ENCODE measurements at places on chromosomes 4 and X.

GRCh38 chrX:97547877-97548578, 664.3 kb downstream of the RPA4 start:
- DNase-seq, result no peak

GRCh38 chr4:2436761-2437474, 18.2 kb downstream of the CFAP99 start:
- no peak for DNase-seq

DNA sequence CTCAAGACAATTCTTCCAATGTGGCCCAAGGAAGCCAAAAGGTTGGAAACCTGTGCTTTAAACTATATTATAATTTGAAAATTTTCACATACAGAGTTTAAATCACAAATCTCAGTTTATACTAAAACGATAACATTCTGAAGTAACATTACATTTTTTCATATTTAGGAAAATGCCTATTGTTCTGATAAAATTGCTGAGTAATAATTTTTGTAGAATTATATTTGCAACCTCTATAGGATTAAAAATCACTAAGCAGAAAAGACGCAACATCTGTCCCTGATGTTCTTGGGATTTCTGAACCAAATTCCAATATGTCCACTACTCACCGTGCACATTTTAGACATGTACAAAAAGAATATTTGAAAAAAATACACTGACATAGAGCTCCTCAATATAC, 10.5 kb downstream of the ZNF732 start:
- DNase-seq, result no peak

DNA sequence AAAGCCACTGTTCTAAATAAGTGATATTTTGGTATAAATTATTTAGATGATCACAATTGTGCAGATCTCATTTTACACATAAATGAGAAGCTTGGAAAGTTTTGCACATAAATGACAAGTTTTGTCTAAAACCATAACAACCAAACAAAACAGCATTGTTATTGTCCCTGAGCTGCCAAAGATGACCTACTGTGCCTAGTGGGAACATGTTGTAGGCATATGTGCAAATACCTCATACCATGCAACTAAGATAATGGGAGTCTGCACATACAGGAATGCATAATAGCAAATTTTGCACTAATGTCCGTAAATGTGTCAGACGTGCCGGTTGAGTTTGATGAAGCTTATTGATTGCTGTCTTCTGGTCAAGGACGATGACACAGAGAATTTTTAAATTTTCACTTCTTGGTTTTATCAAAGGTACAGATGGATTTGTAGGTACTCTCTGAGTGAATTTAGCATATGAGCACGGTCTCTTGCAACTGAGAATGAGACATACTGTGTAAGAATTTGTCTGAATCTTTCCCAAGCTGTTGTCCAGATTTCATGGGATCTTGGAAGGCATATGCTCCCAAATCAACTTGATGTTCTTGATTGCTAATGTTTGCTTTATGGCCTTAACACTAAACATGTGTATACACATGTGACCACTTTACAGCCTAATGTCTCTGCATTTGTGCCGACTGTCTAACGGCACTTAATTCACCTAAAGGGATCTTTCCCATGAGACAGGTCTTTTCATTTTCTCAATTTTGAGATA, 1133.5 kb downstream of the FAT4 start:
- DNase-seq, result no peak

GRCh38 chrX:110310000-110310790, 7.7 kb downstream of the AMMECR1 start:
- DNase-seq, result no peak

GRCh38 chr4:34182306-34182705, 2062.0 kb downstream of the ARAP2 start:
- no peak for DNase-seq

GRCh38 chrX:131840799-131841495, 182.2 kb upstream of the STK26 start:
- no peak for DNase-seq

- no peak for DNase-seq
Observed at GRCh38 chr4:153520801-153521329, 54.7 kb downstream of the TMEM131L start.

- no peak for DNase-seq
Observed at GRCh38 chr4:184369871-184370270, 104.5 kb downstream of the IRF2 start.

GRCh38 chrX:39043838-39044550, 242.7 kb downstream of the MID1IP1 start:
- DNase-seq, result no peak

DNA sequence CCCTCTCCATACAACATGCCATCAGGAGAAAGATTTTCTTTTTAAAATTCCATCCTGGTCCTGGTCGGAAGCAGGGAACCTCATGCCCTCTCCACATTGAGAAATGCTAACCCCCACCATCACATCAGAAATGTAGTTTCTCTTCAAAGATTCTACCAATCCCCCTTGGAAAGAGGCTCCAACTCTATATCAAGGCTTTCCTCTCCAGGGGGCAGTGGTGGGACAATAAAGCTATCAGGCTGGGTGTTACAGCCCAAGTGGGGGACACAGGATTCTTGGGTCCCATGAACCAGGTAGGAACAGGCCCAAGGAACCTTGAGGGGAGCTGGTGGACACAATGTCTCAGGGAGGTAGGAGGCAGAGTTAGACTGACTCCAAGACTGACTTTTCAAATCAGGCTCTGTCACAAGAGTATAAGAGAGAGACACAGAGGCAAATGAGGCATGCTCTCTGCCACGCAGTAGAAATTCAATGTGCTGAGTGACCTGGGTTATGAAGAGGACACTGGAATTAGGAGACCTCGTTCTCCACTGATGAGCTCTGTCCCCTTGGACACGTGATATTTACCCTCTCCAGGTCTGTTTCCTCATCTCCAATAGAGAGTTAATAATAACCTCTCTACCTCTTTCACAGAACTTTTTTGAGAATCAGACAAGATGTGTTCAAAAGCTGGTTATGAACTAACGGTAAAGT, 4.5 kb downstream of the GJB1 start:
- no peak for DNase-seq

DNA sequence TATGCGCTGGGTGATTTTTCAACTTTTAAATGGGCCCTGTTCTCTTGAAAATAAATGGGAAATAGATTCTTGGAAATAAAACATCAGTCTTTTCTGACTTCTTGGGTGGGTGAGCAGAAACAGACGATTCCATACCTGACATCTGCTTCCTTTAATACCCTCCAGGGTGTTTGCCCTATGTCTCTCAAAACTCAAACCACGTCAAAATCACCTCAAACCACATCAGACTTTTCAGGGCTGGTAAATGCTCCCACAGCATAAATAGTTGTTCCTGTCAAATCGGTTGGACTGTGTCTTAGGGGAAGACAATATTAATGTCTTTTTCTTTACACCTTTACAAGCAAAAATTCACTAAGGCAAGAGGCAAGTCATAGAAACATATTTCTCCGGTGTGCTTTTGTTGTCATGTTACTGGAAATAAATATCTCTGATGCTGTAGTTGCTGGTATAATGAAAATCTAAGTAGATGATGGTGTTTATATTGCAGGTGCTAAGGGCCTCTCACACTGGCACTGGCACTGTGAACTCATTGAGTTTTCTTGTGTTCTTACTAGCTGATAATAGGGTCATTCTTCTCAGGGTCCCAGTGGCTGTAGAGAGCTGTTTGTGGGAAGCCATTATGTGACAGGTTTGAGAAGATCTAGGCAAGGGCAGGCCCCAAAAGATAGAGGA, 380.4 kb downstream of the RAPGEF2 start:
- no peak for DNase-seq

GRCh38 chr4:11072999-11073398, 355.7 kb downstream of the HS3ST1 start:
- no peak for DNase-seq

DNA sequence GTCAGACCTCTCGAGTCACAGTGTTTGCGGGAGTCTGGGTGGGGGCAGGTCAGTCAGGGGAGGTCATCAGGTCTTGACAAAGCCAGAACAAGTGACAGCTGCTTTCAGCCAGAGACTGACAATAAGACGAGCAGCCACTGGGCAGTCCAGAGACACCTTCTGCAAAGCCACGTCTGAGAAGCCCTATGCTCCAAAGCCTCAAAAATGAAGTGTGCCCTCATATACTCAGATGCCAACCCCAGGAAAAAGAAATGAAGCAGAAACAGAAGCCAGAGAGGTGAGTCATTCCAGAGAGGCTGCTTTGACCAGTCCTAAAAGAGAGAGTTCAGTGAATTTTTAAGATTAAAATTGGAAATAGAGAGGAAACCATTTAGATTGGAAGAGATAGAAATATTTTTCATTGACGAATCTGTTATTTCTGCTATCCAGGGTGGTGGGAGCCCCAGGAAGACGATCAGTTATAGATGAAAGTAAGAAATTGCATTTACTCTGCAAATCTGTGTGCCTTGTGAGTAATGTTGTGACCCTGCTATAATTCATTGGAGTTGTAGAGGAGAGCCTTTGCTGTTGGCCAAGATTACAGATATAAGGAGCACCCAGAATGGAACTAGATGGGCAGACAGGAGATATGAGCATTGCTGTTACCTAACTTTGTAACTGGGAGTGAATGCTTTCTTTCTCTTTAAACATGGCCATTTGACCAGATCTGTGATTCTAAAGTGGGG, 77.9 kb downstream of the LRRC66 start:
- no peak for DNase-seq

- no peak for DNase-seq
Observed at GRCh38 chrX:103776546-103776945, at the start of gene PLP1. Gene PLP1 (plus strand): TSS chrX:103776840. CDS start chrX:103776996, 156 bp downstream.

Measured in activated naive CD4-positive, alpha-beta T cell treated with Interleukin-2 at 50 U/mL for 16 hours (primary cell).